Lower leg skin (tissue), 4 donors: ENCODE measurements at places on chromosomes 1 and 21.

GRCh38 chr1:69295265-69295664, 272.5 kb upstream of the LRRC7 start:
- no peak for DNase-seq

GRCh38 chr1:166692346-166692745, 146.9 kb upstream of the POGK start:
- DNase-seq: no peak

DNA sequence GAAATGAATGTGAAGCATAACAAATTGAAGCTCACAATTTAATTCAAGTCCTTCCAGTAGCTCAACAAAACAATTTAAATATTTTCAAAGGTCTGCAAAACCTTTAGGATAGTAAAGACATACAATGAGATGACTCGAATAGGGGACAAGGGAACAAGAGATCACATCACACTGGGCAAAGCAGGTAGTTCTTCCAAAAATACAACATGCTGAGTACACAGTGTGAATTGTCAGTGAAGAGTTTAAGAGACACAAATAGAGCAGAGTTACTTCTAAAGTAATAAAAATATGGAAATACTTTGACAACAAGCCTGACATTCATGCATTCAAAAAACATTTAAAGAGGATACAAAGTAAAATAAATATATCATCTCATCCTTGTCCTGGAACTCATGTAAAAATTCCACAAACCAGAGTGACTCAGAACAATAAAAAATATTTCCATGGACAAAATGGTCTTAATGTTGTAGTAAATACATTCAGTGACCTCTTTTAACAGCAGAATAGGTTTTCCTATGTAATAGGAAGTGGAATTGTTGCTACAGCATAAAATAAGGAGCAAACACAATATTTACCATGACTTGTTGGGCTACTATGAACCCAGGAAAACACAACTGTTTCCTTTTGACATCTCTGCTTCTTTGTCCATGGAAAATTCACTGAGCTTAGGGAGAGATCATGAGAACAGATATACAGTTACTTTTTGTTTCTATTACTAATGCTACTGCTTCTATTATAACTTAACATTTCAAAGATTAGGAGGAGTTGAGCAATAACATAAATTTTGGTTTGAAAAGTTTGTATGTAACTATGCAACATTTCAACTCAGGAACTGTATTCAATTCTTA, 83.7 kb upstream of the BCL10 start:
- no peak for DNase-seq

DNA sequence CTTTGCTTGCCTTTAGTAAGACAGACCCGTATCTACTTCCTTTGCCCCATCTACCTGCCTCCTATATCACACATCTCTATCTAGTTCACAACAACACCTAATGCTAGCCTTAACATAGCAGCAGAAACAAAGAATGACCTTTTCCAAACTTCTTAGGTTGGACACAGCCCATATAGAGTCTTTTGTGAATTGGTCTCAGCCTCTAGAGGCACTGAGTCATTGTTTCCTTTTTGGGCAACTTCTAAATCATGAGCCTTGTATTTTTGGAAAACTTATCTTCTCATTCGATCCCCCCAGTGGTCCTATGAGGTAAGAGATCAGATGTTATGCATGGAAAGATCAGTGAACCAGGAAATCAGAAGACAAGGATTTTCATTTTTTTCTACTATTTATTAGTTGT, 679.4 kb upstream of the USP24 start:
- no peak for DNase-seq

GRCh38 chr1:196546272-196547111, 61.7 kb downstream of the KCNT2 start:
- no peak for DNase-seq

GRCh38 chr1:106944721-106945120, 111.8 kb upstream of the PRMT6 start:
- DNase-seq: no peak
